ENCODE measurements at places on chromosomes 7 and 10.

DNA sequence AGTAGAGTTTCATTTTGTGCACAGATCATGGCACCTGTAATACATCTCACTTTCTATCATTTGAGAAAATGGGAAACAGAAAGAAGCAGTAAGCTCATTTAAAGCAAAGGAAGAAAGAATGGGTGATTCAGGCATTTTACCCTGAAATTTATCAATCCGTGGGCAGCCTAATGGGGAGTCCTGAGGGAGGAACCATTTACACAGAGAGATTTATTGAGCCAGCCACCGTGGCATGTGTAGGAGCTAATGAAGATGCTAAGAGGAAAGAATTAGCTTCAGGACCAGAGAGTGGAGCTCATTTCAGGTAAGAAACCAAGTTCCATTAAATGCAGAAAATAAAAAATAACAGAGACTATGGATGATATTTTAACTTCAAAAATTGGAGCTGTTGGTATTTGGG, 443.4 kb upstream of the COBL start:
- DNase-seq, result no peak

GRCh38 chr7:28738412-28738811, 219.7 kb downstream of the TRIL start:
- DNase-seq, result no peak

- no peak for DNase-seq
These were observed 188.4 kb downstream of the ZEB1 start for GRCh38 chr10:31507427-31507826.

DNA sequence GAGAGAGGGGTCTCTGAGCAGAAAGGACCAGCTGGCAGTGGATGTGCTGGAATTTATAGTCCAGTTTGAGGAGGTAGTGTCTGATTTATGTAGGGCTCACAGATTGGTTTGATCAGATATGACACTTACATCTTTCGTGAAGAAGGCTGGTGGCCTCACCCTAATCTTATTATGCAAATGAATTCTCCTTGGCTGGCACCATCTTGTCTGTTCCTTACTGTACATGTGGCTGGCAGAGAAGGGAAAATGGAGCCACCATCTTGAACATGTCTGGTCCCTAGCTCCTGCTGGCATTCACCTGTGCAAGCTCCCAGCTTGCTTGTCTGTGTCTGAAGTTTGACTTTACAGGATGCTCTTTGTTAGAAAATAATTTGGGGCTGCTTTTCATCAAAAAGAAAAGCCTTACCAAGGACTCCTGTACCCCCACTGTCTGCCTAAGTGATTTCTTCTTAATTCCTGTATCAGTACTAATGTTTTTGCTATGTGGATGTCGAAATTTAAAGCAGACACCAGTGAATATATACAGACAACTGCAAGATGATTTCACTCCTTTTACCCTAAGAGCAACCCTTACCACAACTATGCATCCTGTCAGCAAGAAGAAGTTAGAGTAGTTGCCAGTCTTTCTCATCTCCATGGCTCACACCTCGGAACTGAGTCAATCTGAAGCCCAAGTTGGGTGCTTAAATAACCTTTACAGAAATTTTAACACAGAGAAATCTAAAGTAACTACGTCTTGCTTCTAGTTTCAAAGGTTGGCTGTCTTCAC, 322.0 kb upstream of the SEMA3D start:
- no peak for DNase-seq

DNA sequence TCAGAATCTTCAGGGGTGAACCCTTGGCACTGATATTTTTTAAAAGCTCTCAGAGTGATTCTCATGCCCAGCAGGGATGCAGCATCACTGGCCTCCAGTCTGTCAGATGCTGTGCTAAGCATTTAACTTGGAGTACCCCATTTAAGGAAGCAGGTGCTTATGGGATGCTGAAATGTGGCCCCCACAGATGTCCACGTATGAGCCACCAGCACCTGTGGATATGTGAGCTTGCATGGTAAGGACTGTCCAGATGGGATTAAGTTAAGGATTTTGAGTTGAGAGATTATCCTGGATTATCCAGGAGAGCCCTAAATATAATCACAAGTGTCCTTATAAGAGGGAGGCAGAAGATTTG, 17.7 kb downstream of the CHST3 start:
- DNase-seq, result no peak

GRCh38 chr10:54609423-54609822, 191.6 kb downstream of the PCDH15 start:
- DNase-seq, result no peak

DNA sequence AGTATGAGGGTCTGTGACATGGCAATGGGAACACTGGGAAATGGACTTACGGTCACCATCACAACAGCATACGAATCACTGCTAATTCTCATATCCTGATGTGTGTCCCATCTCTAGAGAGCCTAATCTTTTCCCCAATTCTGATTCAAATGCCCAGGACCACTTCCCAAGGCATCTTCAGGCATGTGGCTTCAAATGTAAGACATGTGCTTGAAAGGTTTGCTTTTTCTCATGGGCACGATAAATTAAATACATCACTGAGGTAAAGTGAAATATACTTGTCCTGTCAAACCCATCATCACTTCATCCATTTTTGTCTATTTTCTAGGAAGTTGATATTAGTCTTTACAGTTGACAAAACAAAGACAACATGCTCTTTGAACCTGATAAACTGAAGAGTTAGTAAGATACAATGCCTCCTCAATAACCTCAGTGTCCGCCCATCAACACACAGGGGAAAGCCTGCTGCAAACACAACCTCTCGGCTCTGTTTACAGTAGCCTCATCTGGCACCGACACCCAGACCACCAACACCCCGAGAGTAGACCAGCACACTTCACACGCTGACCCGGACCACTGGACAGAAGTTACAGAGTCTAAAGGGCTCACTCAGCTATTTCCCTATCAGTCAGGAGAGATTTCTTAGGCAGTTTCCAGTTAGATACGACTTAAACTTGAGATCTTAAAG, 24.8 kb downstream of the GRB10 start:
- DNase-seq, result no peak

DNA sequence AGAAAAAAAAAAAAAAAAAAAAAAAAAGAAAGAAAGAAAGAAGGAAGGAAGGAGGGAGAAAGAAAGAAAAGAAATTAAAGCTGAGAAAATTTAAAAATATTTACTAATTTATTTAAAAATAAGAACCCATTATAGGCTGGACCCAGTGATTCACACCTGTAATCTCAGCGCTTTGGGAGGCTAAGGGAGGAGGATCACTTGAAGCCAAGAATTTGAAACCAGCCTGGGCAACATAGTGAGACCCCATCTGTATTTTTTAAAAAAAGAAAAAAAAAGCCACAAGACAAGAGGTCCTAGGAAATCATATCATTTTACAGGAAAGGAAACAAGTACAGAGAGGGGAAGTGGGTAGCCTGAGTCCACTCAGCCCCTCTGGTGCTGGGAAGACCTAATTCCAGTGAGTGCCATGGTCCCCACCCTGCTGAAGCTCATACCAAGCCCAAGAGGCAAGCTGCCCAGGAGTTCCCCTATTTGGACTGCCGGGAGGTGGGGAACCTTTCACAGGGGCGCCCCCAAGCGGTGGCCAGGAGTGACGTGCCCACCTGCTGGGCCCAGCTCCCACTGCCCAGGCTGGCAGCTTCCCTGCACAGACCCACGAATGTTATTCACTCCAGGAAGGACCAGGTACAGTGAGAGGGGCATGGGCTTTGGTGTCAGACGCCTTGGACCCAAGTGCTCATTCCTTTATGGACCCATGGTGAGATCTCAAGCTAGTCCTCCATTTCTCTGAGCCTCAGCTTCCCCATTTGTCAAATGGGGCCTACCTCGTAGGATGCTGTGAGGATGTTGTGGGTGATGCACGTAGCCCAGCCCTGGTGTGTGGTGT, 133.6 kb downstream of the ZMIZ1 start:
- peak; percentile 25 for DNase-seq

DNA sequence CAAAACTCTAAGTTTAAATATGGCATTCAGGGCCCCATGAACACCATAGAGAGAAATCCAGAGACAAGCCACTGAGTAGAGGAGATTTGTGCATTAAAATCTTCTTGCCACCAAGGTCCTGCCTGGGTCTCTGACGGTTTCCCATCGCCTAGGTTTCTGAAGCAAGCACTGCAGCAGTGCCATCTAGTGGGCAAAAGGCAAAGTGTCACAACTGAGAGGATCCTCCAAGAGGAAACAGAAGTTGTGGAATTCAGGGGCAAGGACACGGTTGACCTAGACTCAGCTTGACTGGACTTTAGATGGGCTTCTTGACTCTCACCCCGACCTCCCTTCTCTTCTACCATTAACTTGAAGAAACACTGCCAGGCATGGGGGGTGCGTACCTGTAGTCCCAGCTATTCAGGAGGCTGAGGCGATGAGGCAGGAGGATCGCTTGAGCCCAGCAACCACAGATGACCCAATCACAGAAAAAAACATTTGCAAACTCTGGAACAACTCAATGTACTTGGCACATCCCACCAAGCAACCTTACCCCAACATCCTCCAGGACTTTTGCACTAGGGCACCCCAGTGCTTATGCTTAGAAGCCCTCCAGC, 604.1 kb downstream of the GALNT17 start:
- peak; percentile 45 for DNase-seq

GRCh38 chr10:125054669-125055268, 105.6 kb downstream of the CTBP2 start:
- DNase-seq, result no peak

- no peak for DNase-seq
These were observed 11.4 kb downstream of the ABCC2 start for GRCh38 chr10:99793819-99794218.

All from stimulated activated CD4-positive, alpha-beta T cell treated with anti-CD3 and anti-CD28 coated beads, Interleukin-2, amount 100 ng/mL, for 48 hours (primary cell).